ENCODE measurements at places on chromosomes 7 and 10. TPM values are rescaled to one million over a fixed set of nuclear protein-coding genes. Genes with fewer than 3 reads are reported as not detected.

DNA sequence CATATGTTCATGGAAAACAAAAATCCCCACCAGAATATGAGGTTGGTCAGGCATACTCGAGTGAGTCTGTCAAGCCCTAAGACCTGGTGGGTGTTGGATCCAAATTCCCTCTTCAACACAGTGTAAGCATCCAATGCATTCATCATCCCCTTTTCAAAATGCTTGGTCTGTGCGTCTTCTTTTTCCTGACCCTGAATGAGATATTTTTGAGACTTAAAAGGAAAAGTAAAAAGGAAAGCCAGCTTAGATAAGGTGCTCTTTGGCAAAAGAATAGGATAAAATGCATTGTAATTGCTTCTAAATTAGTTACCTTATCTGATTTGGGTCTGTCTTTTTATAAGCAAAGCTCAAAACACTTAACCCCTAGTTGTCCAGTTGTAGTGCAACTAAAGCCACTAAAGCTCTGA lies 331.5 kb downstream of the PTEN start:
- H3K36me3 ChIP-seq: no peaks in the 10 kb centered on the region
- no peaks in the 10 kb centered on the region for H3K4me1 ChIP-seq
- H3K4me3 ChIP-seq: no peak overlapping the region
- H3K27ac ChIP-seq: no peak overlapping the region
- no peak for DNase-seq
- H3K27me3 ChIP-seq: no peaks in the 10 kb centered on the region

DNA sequence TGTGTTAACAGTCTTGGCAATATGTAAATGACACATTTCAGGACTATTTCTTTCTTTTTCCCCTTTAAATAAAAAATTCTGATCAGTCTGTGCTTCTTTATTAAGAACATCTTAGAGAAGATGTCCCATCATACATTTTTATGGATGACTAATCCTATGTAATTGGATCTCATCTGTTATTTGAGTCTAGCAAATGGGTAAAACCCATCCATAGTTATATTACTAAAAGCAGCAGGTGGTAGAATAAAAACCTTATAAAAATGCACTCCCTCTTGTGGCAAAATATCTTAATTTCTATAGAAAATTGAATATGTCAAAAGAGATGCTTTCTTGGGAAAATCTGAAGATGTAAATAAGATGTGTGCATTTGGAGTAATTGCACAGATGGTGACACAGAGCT lies 35.3 kb downstream of the TRRAP start:
- H3K27ac ChIP-seq: no peak overlapping the region
- H3K4me3 ChIP-seq: no peak overlapping the region
- no peaks in the 10 kb centered on the region for H3K4me1 ChIP-seq
- no peaks in the 10 kb centered on the region for H3K27me3 ChIP-seq

- H3K4me1 ChIP-seq: peaks cover 8% of the 10 kb centered on the region
- no peak overlapping the region for H3K27ac ChIP-seq
- H3K4me3 ChIP-seq: no peak overlapping the region
Measured at GRCh38 chr10:43111921-43112607, 26.2 kb upstream of the CSGALNACT2 start.

- H3K4me3 ChIP-seq: no peak overlapping the region
- no peak overlapping the region for H3K27ac ChIP-seq
- no peaks in the 10 kb centered on the region for H3K4me1 ChIP-seq
- H3K27me3 ChIP-seq: no peaks in the 10 kb centered on the region
Measured at GRCh38 chr10:97355571-97355975, 21.0 kb upstream of the FRAT2 start.

- no peak overlapping the region for H3K4me3 ChIP-seq
- no peaks in the 10 kb centered on the region for H3K36me3 ChIP-seq
- DNase-seq: no peak
Measured at GRCh38 chr7:124689931-124690330, 75.7 kb downstream of the GPR37 start.

DNA sequence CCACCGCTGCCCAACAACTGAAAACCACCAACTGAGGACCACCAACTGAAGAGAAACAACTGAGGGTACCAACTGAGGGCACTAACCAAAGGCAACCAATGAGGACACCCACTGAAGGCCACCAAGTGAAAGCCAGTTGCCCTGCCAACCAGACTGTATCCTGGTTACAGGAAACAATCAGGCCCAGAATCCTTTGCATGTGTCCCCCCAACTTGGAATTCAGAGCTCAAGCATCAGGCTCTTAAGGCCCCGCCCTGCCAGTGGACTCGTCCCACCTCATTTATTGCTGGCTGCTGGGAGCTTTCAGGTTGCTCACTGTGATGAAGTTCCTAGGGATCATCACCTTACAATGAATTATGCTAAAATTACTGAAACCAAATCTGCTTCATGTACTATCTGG lies 76.6 kb upstream of the ABI1 start:
- no peak for DNase-seq
- H3K4me1 ChIP-seq: no peaks in the 10 kb centered on the region
- H3K4me3 ChIP-seq: no peak overlapping the region
- no peaks in the 10 kb centered on the region for H3K27me3 ChIP-seq
- H3K27ac ChIP-seq: no peak overlapping the region

Gene ITIH2
- not detected for total RNA-seq

DNA sequence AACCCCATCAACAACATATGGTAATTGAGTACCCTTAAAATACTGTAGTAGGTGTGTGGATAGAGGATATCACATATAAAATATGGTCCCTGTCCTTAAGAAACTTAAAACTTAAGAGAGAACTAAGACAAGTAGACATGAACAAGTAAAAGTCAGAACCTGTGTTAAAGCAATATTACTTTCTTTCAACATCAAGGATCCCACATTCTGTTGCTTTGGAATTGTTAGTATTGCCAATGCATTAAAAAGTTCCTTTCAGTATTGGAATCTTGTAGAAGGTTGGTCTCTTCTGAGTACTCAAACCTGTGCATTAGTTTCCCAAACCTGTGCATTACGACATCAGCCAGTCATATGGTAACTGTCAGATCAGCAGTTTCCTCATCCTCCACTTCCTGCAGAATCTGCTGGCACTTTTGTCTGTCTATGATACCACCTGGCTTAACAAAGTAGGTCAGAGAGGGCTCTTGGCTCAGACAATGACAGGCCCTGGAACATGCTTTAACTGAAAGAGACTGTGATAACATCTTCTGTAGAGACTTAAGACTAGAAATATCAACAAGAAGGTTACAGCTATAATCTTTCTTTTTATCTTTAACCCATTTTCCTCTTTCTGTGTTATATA lies 56.5 kb downstream of the CCDC71L start:
- no peaks in the 10 kb centered on the region for H3K36me3 ChIP-seq
- no peak for DNase-seq
- no peak overlapping the region for H3K27ac ChIP-seq
- H3K4me3 ChIP-seq: no peak overlapping the region
- no peaks in the 10 kb centered on the region for H3K27me3 ChIP-seq

DNA sequence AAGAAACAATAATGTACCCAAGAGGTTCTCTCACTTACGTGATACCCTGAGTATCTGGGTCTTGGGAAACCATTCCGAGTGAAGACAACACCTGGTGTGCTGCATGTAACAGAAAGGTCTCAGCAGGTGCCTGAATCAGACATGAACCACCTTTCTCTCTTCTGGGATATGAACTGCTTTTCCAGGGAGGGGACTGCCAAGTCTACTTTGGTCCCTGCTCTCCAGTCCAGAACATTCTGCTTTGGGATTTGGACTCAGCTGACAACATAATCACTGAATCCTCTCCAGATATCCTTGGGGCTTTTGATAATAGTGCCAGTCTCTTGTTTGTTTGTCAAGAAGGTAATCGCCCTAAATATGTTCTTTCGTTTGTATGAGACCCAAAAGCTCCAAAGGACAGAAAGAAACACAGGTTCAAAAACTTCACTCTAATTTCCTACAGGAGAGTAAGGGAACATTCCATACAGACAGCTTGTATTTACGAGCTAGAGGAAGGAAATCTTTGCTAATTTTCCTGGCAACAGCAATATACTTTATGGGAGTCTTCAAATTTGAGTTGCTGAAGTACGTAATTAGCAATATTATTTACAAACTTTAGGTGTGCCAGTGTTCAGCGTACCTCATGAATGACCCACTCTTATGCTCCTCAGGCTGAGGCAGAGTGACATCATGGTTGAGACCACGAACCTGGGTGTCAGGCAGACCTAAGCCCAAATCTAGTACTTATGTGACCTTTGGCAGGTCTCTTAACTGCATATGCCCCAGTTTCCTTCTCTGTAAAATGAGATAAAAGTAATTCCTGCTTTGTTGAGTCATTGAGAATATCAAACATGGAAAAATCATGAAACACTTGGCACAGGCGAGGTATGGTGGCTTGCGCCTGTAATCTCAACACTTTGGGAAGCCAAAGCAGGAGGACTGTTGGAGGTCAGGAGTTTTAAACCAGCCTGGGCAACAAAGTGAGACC lies 5.4 kb downstream of the ABLIM1 start:
- no peaks in the 10 kb centered on the region for H3K36me3 ChIP-seq
- DNase-seq: no peak
- H3K27me3 ChIP-seq: no peaks in the 10 kb centered on the region

DNA sequence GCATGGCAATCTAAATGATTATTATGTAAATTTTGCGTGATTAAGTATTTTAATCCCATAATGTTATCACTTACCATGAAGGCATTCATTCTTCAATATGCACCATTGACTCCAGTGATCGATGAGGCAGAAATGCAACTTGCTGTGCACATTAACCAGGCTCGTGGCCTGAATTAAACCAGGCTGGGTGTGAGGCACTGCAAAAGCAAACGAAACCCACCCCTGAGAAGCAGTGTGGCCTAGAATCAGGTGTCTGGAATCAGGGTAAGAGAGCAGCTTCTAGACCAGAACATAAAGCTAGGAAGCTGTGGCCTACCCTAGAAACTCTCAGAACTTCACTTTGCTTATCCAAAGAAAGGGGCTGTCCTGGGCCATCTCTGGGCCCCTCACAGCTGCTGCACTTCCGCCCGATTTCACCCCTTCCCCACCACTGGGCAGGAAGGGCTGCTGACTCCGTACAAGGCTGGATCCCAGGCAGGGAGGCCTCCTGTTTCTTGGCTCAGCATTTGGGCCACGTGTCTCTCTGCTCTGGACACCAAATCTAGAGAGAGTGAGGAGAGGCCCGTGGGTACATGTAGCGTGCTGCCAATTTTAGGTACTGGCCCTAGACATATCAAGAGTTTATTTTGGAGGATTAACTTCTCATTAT lies 4.4 kb downstream of the PTPRE start:
- peaks cover 36% of the 10 kb centered on the region for H3K4me1 ChIP-seq
- no peaks in the 10 kb centered on the region for H3K27me3 ChIP-seq
- DNase-seq: no peak
- no peak overlapping the region for H3K4me3 ChIP-seq
- no peak overlapping the region for H3K27ac ChIP-seq

GRCh38 chr7:158765020-158765419 lies 60.4 kb upstream of the NCAPG2 start:
- no peak overlapping the region for H3K4me3 ChIP-seq
- no peaks in the 10 kb centered on the region for H3K27me3 ChIP-seq
- H3K36me3 ChIP-seq: peaks cover 71% of the 10 kb centered on the region
- no peak overlapping the region for H3K27ac ChIP-seq
- DNase-seq: no peak

GRCh38 chr7:70696201-70696754 lies 435.7 kb upstream of the GALNT17 start:
- H3K27me3 ChIP-seq: peaks cover 9% of the 10 kb centered on the region
- H3K27ac ChIP-seq: peak overlapping the region; percentile 74
- H3K36me3 ChIP-seq: peaks cover 7% of the 10 kb centered on the region
- DNase-seq: peak; percentile 47
- H3K4me1 ChIP-seq: peaks cover 47% of the 10 kb centered on the region
- peak overlapping the region; percentile 83 for H3K4me3 ChIP-seq

GRCh38 chr7:26696978-26697377 lies 167.4 kb downstream of the SKAP2 start:
- DNase-seq: no peak
- no peaks in the 10 kb centered on the region for H3K4me1 ChIP-seq
- no peak overlapping the region for H3K27ac ChIP-seq

GRCh38 chr7:77320137-77320536 lies 96.0 kb downstream of the GSAP start:
- no peak overlapping the region for H3K27ac ChIP-seq
- H3K27me3 ChIP-seq: no peaks in the 10 kb centered on the region
- H3K4me3 ChIP-seq: no peak overlapping the region
- peaks cover 46% of the 10 kb centered on the region for H3K36me3 ChIP-seq
- no peak for DNase-seq

DNA sequence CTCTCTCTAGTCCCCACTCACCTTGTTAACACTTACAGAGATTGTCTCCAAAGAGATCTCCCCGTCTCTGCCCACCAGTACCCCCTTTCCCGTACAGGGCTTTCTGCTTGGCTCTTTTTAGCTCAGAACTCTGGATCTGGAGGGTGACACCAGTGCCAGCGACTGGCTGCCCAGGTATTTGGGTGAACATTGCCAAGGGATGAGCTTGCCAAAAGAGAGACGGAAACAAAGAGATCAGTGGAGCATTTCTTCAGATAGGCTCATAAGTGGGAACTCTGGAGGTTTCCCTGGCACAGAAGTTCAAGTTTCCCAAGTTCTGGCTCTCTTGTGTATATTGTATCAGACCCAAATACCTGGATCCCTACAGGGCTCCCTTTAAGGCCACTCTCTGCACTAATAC lies 30.0 kb downstream of the STRIP2 start:
- DNase-seq: no peak
- H3K27me3 ChIP-seq: no peaks in the 10 kb centered on the region
- H3K4me3 ChIP-seq: no peak overlapping the region
- H3K36me3 ChIP-seq: peaks cover 6% of the 10 kb centered on the region
- no peak overlapping the region for H3K27ac ChIP-seq

DNA sequence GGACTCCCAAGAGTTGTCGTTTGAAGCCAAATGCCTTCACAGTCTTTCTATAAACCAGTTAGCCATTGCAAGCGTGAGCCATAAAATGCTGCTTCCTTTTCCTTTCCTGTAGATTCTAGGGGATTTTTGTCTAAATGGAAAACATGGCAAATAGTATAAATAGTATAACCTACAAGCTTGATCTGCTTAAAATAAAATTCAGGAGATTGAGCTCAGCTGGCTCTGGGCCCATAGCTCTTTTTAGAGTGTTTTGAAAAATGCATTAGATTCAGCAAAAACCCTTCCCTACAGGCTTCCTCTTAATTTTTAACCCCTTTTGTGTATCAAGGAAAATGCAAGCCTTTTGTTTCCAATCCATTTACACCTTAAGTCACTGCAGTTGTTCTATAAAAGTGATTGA lies 190.1 kb upstream of the GDF10 start:
- no peak overlapping the region for H3K4me3 ChIP-seq
- no peaks in the 10 kb centered on the region for H3K4me1 ChIP-seq
- H3K36me3 ChIP-seq: no peaks in the 10 kb centered on the region
- DNase-seq: peak; percentile 29
- no peak overlapping the region for H3K27ac ChIP-seq
- no peaks in the 10 kb centered on the region for H3K27me3 ChIP-seq

Gene TAX1BP1
- 57.1 TPM for total RNA-seq

DNA sequence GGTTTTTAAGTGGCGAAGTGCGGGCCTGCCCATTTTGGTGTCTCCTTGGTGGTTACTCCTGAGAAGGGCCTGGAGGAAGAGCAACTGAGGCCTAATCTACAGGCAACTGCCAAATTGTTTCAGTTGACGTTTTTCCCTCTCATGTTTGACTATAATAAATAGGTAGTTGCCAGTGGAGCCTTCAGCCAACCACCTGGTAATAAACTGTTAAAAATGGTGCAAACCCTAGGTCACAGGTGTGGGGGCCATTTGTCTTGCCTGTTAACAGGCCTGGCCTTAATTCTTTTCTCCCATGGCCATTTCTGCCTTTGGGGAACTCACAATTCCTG lies 3.7 kb downstream of the IKZF1 start:
- no peak overlapping the region for H3K4me3 ChIP-seq
- H3K27me3 ChIP-seq: peaks cover 53% of the 10 kb centered on the region
- H3K4me1 ChIP-seq: peaks cover 18% of the 10 kb centered on the region
- no peak for DNase-seq
- H3K36me3 ChIP-seq: no peaks in the 10 kb centered on the region
- peak overlapping the region; percentile 84 for H3K27ac ChIP-seq

Data from stomach (tissue), 19 donors.